COR-L47 (cell line): ENCODE measurements at places on chromosomes 7 and 10.

- no peak for DNase-seq
These were observed 572.4 kb upstream of the MGMT start for GRCh38 chr10:128894641-128895040.

DNA sequence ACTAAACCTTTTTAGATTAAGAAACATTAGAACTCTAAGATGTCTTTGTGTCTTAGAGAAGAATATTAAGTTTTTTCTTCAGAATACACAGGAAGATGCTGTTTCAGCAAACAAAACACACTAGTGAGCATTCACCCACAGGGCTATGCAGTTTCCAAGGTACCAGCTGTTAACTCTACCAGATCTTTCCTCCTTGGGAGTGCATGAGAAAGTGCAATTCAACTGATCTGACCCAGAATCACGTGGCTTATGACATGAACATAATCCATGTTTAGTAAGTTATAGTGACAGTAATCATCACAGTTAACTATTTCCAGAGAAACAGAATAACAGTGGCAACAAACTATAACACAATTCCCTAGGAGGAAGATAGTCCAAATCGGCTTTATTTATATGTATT is 270.7 kb downstream of the CACNA2D1 start:
- DNase-seq: no peak

GRCh38 chr7:35871856-35872255 is 71.0 kb downstream of the SEPTIN7 start:
- DNase-seq: no peak

DNA sequence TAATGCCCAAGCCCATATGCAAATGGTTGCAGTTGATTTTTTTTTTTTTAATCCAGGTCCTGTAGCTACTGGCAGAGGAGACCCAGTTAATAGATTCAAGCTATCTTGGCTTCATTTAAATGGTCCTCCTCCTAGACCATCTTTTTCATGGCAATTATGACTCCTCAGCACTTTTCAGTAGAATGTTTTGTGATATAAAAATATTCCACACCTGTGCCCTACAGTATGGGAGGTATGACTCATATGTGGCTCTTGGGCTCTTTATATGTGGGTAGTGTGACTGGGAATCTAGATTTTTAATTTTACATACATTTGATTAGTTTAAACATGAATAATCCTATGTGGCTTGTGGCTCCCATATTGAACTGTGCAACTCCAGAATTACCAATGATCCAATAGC is 80.1 kb downstream of the ITGB1 start:
- no peak for DNase-seq

DNA sequence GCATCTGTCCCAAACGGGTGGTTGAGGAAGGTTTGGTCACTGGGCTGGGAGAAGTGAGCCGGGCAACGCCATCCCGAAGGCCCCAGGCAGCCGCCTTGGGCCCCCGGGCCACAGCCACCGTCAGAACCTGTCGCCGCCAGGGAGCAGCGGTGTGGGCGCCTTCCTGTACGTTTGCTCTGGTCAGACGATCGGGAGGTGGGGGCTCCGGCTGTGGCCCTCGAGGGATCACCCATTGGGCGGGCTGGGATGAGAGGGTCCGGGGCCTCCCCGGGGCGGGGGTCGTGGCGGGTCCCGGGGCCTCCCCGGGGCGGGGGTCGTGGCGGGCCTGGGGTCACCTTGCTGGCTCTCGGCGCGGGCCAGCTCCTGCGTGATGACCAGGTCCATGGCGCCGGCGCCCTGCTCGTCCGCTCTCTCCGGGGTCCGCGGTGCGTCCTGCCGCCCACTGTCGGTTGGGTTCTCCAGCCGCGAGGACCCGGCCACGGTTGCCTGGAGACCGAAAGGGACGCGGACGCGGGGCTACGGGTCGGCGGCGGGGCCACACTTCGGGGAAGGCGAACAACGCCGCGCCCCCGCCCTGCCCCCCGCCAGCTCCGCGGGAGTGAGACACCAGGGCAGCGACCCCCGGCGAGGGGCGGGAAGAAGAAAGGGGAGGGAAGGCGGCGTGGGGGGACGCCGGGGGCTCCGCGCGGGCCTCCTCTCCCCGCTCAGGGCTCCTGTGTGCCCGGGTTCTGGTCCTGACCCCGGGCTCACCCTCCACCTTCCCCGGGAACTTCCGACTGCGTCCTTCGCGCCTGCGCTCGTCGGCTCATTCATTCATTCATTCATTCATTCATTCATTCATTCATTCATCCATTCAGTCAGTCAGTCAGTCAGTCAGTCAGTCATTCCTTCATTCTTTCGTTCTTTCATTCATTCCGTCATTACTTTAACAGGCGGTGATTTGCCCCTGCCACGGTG is at the start of gene CFAP46:
Gene CFAP46 (minus strand): TSS at position 470 of the 957 bp plus-strand sequence. CDS start 86 bp downstream, at position 384.
- DNase-seq: no peak

GRCh38 chr10:113566888-113567287 is 14.0 kb downstream of the HABP2 start:
- DNase-seq: peak; percentile 76

DNA sequence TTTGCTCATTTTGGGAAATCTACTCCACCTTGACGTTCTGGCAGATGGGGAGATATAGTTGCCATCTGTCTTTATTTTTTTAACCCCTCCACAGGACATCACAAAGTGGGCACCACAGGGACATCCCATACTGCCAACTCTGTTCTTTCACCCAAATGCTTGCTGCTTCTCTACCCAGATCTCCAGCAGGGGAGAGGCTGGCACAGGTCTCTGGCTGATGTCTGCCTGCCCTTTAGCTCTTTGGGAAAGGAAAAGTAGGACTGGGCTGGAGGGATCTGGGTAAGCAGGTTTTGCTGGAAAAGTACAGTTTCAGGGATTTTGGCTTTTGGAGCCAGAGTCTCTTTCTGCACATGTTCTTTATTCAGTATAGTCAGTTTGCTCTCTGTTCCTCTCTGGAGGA is 156.7 kb downstream of the ANLN start:
- no peak for DNase-seq

- DNase-seq: no peak
These were observed 73.2 kb upstream of the GPR158 start for GRCh38 chr10:25101461-25102146.

- DNase-seq: no peak
These were observed 11.5 kb upstream of the SH2B2 start for GRCh38 chr7:102275123-102275703.

DNA sequence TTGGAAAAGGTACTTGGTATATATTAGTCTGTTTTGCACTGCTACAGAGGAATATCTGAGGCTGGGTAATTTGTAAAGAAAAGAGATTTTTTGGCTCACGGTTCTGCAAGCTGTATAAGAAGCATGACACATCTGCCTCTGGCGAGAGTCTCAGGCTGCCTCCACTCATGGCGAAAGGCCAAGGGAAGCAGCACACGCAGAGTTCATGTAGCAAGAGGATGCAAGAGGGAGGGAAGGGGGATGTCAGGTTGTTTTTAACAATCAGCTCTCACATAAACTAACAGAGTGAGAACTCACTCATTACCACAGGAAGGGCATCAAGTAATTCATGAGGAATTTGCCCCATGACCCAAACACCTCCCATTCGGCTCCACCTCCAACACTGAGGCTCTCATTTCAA is 484.8 kb upstream of the DPP6 start:
- no peak for DNase-seq

GRCh38 chr7:82678259-82678658 is 234.7 kb upstream of the CACNA2D1 start:
- DNase-seq: no peak

DNA sequence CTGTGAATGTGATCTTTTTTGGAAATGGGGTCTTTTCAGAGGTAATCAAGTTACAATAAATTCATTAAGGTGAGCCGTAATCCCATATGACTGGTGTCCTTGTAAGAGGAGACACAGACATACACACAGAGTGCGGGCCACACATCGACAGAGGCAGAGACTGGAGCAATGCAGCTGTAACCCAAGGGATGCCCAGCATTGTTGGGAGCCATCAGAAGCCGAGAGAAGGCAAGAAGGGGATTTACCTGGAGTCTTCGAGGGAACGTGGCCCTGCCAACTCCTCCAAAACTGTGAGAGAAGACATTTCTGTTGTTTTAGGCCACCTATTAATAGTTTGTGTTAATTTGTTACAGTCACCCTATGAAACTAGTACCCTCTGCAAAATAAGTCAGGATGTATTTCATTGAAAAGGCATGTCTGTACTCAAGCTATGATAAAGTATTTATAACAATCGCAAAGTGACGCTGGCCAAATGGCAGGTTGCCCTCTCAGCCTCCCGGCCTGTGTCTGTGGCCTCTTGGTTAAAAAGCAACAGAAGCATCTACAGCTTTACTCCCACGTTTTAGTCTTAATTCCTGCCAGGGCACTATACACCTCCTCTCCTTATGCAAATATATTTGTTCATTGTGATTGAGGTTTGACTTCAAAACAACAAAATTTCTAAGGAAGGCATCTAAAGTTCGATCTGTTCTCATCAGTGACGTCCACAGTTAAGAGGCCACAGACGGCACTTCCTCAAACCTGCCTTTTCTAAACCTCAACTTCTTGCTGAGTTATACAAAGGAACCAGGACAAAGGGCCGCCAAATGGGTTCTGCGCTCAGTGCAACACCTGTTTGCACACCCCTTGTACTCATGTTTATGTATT is 46.8 kb downstream of the HIPK2 start:
- DNase-seq: peak; percentile 21

DNA sequence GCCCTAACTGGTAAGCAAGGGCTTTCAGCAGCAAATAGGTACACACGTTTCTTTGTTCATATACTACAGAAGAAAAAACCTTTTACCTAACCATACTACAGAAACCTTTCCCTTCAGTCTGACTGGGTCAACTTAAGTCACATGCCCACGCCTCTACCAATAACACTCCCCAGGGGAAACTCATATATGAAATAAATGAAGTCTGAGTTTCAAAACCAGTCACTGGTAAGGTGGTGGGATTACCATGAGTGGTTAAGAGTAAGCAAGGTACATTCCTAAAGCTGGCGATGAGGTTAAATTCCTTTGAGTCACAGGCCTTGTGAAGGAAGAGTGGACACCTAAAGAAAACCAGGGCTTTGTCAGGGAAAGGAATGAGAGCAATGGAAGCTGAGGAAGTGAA is 21.4 kb upstream of the KIF20B start:
- DNase-seq: no peak

- no peak for DNase-seq
These were observed 87.5 kb downstream of the ANKRD7 start for GRCh38 chr7:118312051-118312450.

- DNase-seq: no peak
These were observed 18.2 kb downstream of the ZNF248 start for GRCh38 chr10:37839243-37839642.

DNA sequence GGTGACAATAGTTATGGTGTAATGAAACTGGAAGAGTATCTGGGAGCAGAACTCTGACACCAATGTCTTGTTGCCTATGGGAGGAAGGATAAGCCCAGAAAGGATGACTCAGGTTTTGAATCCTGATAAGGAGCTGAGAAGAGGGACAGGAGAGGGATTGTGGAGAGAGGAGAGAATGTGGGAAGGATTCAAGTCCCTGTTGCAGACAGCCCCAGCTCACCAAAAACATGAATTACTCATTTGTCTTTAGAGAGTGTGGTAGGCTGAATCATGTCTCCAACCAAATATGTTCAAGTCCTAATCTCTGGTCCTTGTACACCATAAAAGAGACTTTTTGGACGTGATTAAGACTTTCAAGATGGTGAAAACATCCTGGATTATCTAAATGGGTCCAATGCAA is 206.9 kb upstream of the PHYHIPL start:
- DNase-seq: no peak

GRCh38 chr10:44742248-44742647 is 168.9 kb upstream of the TMEM72 start:
- DNase-seq: no peak

DNA sequence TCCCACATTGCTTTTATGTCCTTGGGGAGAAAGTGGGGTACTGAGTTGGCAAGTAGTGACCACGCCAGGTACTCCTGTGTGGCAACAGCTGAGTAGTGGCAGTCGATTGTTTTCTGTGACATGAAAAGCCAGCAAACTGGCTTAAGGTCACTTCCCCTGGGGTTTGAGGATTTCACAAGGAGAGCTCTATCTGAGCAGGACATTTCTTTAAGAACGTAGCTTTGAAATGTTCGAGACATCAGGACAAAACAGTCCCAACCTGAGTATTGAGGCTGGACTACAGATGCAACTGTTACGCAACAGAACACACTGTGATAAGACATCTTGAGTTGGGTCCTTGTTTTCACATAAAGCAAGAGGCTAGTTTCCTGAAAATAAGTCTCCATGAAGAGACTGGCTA is 146.7 kb upstream of the KLF14 start:
- no peak for DNase-seq

DNA sequence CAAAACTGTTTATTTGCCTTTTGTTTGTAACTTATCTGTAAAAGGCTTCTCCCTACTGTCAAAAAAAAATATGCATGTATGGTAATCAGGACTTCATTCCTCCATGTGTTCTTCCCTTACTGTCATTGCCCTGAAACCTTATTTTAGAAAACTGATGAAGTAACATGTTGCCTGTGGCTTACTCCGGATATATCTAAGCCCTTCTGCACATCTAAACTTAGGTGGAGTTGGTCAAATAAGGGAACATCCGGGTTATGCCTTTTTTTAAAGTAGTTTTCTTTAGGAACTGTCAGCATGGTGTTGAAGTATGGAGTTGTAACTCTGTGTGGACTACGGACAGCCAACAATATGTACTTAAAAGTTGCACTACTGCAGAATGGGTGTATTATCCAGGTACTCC is 6.2 kb downstream of the SAR1A start:
- no peak for DNase-seq

GRCh38 chr7:27712217-27712616 is 27.7 kb upstream of the TAX1BP1 start:
- DNase-seq: no peak

GRCh38 chr10:12360461-12360860 is 11.1 kb downstream of the CAMK1D start:
- no peak for DNase-seq

- no peak for DNase-seq
These were observed 28.5 kb downstream of the VPS41 start for GRCh38 chr7:38880454-38880853.

DNA sequence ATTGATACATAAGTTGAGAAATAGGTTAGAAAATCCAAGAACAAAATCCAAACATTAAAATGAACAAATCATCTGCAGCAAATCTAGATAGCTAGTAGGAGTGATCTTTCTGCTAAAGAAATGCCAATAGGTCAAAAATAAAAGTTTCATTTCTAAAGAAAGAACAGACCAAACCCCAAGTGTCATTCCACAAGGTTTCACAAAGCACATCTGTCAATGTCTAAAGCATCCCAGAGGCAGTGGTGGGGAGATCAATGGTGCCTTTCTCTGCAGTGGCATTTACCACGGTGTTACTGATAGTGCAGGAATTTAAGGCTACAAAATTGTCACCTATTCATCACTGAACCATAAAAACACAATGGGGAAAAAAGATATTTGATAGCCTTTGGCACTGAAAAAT is 147.9 kb downstream of the PARD3 start:
- DNase-seq: no peak
